ENCODE measurements at places on chromosomes 5 and 9.

- DNase-seq: no peak
Observed at GRCh38 chr5:166906991-166907713, 1384.3 kb upstream of the WWC1 start.

GRCh38 chr5:22964632-22965031 is 111.5 kb upstream of the CDH12 start:
- DNase-seq: no peak

DNA sequence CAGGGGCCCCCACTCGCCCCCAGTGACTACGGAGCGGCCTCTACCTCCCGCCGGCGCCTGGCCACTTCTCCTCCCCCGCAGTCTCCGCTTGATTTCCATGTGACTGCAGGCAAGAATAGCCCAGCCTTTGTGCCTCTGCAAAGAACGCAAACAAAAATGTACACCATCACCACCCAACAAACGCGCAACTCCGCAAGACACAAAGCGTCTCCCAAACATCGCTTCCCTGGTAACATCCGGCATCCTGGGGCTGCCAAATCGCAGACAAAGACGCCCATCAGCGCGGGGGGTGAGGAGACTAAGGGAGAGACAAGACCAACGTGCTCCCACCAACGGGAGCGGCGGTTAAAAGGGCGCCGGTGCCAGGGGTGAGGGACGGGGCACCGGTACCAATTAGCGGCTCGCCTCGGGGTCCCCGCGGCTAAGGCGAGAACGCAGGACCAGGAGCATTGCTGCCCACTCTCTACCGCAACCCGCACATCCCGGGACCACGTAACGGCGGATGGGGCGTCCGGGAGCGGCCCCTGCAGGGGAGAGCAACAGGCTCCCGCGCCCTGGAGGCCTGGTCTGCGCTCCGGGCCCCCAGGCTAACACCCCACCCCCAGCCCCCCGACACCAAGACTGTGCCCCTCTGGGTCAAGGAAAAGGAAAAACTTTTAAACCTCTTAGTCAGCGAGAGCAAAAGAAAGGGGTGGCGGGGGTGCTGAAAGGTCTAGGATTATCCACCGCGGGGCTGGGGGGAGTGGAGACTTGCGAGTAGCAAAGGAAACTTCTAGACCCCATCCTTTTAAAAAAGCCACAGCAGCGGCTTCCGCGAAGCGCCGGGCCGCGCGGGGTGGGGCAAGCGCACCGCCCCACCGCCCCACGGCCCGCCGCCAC is 885 bp downstream of the MPDZ start:
- DNase-seq: peak; percentile 71

DNA sequence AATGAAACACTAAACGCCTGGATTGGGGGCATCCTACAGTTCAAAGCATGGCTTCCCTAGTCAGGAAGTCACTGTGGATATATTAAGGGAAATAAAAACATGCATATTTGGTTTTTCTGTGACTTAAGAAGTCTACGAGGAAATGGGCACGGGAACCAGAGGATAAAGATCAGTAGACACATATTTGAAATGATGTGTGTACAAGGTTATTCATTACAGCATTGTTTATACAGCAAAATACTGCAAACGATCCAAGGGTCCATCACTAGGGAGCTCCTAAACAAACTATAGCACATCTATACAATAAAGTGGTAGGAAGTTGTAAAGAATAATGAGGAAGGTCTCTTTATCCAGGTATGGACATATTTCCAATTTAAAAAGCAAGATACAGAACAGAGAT is 71.8 kb downstream of the EFNA5 start:
- peak; percentile 62 for DNase-seq

DNA sequence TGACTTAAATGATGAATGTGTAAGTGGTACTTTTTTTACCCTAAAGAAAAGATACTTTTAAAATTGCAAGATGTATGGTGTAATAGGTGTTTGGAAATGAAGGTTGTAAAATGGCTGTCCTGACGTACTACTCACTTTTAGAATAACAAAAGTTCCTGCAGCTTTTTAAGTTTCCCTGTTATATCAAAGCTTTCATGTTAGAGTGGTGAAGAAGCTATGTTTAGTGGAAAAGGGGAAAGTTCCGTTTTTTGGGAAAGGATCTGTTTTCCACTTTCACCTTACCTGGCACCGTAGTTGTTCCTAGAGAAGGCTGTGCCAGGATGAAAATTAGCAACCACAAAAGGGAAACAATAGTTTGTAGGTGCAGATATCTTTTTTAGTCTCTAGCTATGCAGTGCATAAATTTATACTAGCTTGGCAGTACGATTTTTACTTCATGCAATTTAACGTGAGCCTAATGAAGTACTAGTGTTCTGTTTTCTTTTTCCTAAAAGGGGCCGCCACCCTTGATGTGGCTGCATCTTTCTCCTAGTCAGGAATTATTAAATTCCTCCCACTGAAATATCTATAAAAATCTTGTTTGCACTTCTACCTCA is 1.3 kb downstream of the TNPO1 start:
- DNase-seq: no peak

DNA sequence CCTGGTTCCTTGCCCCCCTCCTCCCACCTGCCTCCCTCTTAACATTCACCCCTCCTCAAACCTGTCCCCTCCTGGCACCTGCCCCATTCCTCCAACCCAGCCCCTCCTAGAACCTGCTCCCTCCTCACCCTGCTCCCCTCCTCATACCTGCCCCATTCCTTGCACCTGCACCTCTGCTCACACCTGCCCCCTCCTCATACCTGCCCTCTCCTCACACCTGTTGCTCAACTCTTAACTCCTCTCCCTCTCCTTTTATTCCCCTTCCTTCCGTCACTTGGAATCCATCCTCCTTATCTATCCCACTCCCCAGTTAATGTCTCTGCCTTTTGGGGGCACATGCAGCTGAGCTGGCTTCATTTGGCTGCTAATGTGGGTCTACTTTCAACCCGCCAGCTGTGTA is 712.1 kb downstream of the MTRR start:
- no peak for DNase-seq

DNA sequence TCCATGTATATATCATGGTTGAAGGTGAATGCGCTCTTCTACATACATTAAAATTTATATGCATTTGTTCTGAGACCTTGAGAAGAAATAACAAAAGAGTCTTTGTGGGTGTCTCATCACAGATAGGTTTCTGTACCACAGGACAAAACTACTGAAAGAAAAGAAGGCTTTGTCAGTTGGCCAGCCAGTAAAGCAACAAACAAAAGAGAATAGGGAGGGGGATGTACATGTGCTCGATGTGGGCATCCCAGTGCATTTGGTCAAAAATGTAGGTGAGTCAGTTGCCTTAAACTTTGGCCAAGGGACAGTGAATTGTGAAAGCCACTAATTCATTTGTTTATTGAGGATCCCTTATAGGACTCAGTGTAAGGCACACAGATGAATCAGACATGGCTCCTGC is 13.3 kb downstream of the RBM18 start:
- no peak for DNase-seq

DNA sequence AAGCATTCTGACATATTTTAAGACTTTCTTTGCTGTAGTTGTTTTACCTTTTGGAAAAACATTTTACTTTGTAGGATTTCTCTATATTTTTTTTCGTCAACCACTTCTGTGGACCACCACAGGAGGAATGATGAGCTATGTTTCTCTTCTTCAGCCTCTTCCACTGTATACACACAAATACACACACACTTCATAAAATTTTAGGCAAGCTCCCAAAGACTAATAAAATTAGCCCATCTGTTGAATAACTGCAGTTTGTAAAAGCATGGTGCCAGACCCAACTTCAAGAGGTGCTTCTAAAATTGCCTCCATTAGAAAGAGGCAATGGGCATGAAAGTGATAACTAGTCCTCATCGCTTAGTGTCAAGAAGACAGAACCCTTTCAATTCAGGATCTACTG is 4.1 kb upstream of the CEP120 start:
- DNase-seq: no peak

DNA sequence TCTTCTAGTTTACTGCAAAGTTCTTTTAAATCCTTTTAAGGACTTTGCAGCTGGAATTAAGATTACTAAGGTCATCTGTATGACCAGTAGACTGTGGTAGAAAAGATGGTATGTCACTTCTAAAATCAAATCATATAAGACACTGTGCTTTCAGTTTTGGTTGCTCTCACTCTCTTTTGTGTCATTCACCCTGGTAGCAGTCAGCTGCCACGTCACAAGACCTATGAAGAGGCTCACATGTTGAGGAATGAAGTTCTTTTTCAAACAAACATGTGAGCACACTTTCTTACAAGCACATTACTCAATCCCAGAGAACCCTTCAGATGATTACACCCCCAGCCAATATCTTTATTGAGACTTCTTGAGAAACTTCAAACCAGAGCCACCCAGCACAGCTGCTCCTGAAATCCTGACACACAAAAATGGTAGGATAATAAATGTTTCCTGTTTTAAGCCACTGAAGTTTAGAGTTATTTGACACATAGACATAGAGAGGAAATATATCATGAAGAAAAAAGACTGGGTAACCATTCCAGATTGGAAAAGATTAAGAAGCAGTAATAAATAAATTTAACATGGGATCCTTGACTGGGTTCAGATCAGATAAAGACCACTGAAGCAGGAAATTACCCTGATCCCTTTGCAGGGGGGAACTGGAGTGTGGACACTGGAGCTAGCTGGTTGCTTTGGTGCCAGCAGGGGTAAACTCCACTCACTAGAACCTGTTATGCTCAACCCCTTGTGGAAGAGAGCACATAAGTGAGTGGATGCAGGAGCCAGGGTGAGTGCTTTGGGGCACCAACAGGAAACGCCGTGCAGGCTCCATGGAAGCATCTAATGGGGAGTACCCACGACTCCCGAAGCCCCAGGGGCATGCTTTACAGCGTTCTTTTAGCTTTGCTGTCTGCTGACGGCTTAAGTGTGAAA is 64.1 kb downstream of the SLCO4C1 start:
- no peak for DNase-seq

DNA sequence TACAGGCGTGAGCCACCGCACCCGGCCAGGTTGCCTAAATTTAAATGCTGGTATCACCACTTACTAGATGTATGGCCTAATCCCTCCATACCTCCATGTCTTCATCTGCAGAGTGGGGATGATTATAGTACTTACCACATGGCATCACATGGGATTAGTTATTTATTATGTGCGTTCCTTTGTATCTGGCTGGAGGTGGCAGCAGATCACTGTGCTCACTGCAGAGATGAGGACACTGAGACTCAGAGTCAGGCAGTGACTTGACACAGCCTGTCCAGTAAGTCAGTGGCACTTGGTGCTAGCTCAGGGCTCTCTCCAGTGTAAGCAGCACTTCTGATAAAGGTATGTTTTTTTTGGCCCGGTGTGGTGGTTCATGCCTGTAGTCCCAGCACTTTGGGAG is 38.4 kb upstream of the HAND1 start:
- DNase-seq: no peak

GRCh38 chr9:80090317-80090716 is 518.6 kb downstream of the TLE4 start:
- DNase-seq: no peak

DNA sequence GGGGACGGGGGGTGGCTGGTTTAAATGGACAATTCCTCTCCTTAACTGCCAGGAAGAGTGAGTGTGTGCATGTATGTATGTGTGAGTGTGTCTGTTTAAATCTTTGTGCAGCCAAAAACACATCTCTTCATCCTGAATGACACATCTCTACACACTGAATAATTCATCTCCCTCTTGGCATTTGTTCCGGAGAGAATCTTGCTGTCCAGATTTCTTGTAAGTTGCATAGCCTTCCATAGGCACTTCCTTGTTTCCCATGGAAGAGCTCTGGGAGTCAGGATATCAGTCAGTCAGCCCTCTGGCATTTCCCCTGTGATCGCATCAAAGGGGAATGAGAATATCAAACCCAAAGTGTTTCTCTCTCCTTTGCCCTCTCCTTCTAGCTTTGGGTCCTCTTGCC is 74.7 kb downstream of the WWC1 start:
- DNase-seq: peak; percentile 44

DNA sequence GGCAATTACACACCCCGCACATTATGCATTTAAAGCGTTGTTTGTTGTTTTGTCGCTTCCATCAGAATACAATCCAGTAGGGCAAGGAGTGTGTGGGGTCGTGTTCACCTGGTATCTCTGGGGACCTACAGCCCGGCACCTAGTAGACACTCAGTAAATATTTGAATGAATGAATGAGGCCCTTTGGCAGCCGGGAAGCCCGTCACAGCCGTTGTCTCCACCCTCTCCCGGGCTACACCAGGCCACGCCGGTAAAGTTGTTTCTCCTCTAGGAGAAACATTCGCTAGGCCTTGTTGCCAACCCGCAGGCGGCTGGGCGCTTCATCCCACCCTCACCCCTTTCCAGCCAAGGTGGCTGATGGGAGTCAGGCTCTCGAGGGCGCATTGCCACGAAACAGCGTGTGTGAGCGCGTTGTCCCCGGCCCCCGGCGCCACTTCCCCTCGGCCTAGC is 876 bp upstream of the JAK2 start:
- DNase-seq: peak; percentile 59

- DNase-seq: no peak
Observed at GRCh38 chr5:39867923-39868322, 443.1 kb upstream of the DAB2 start.

DNA sequence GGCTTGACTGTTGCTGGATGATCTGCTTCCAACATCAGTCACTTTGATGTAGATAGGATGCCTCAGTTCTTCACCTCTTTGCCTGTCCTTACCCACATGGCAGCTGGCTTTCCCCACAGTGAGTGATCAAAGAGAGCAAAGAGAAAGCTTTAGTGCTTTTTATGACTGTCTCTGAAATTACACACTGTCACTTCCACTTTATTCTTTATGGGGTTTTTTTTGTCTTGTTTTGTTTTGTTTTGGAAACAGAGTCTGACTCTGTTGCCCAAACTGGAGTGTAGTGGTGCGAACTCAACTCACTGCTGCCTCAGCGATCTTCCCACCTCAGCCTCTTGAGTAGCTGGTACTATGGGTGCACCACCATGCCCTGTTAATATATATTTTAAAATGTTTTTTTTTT is 32.4 kb upstream of the C5orf24 start:
- DNase-seq: no peak

DNA sequence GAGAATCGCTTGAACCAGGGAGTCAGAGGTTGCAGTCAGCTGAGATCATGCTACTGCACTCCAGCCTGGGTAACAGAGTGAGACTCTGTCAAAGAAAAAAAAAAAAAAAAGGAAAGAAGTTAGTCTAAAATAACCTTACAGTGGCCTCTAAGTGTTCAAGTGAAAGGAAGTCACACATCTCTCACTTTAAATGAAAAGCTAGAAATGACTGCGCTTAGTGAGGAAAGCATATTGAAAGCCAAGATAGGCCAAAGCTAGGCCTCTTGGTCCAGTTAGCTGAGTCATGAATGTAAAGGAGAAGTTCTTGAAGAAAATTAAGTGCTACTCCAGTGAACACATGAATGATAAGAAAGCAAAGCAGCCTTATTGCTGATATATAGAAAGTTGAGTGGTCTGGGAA is 38.1 kb downstream of the ITGA1 start:
- DNase-seq: no peak

- DNase-seq: no peak
Observed at GRCh38 chr5:6724321-6724929, 11.2 kb downstream of the TENT4A start.

- DNase-seq: no peak
Observed at GRCh38 chr5:1524799-1525623, 1.3 kb upstream of the LPCAT1 start.
